ENCODE measurements at places on chromosomes 16 and 17. TPM values are rescaled to one million over a fixed set of nuclear protein-coding genes. Genes with fewer than 3 reads are reported as not detected.

DNA sequence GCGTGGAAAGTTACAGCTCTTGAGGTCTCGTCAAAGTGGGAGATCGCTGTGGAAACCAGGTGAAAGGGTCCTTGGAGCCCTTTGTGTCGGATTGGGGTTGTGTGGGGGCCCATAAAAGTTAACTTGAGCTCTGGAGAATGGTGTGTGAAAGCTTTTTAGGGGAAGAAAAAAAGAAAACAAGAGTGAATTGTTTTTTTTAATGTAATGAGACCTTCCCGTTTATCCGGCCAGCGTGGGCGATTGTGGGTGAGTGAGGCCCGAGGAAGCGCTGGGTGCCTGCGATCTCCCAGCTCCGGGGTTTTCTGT lies 150.6 kb downstream of the MSI2 start:
- no peak for DNase-seq

DNA sequence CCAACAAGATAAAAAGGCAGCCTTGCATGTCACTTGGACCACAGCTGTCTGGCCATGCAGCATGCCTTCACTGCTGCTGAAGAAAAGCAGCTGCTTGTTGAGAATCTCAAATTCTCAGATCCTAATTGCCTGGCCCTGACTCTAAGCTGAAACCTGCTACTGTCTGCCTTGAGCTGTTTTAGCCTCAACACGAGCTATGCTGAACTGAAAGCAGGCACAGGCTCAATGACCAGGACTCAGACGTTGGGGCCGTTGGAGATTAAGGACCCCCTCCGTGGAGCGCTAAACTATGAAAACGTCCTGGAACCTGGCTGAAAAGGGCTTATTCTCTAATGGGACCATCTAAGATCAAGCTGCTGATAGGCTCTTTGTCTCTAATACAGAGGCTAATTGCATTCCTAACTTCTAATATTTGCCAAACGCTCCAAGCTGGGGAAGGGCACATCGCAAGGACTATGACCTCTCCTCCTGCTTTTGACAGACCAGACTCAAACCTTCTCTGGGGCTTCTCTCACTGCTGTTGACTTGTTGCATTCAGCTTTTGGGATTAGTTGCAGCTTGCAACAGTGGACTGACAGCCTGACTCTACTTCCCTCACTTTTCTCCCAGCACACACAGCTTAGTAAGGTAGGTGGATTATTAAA lies 4.6 kb upstream of the PLK1 start:
- no peak for DNase-seq

The SPECC1 gene
- total RNA-seq, result 30.9 TPM

DNA sequence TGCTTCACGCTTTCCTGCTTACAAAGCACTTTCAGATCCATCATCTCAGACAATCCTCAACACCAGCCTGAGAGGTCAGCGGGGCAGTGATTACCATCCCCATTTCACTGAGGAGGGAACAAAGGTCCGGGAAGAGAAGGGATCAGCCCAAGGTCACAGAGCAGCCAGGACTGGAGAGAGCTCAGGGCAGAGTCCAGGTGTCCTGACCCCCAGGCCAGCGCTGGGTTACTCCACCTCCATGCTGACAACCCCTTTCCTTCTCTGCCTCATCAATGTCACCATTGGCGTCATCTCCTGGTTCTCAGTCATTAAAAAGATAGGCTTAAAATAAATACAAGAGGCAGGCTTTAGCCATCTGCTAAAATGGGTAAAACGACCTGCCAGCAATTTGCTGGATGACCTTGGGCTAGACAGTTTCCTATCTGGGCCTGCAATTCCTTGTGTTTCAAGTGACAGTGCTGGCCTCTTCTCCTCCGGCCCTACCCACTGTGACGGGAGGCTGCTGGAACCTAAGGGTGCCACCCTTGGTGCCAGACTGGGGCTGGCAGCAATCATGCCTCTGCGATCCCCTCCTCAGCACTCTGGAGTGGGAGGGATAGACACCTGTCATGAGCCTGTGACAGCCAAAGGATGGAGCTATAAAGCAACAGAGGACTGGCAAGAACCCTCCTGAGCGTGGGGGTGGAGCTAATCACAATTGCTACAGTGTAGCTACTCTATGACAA lies 79.5 kb upstream of the CCL1 start:
- no peak for DNase-seq

GRCh38 chr16:81645266-81645694 lies 133.8 kb upstream of the PLCG2 start:
- peak; percentile 67 for DNase-seq

- DNase-seq, result no peak
These were observed 5.4 kb downstream of the SCPEP1 start for GRCh38 chr17:56983366-56983765.

DNA sequence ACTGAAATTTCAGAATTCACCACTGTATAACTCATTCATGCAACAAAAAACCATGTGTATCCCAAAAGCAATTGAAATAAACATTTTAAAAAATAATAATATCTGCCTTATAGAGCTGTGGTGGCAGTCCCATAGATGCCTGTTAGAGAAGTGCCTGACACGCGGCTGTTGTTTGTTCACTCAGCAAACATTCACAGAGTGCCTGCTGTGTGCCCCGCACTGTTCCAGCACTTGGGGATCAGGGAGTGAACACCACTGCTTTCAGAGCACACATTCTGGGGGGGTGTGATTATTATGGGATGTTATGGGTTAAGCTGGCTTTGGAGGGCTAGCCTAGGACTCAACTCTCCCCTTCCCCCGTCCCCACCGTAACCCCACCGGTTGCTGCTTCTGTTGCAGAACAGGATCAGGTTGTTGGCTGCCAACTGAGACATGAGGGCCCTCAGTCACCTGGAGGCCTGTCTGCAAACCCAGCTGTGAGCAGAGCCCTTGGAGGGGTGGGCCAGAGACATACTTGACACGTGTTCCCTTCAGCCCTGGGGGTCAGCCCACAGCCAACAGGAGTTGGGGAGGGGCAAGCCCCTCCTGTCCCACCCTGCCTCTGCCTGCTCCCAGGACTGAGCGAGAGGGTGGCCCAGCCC lies 103.3 kb upstream of the CIBAR2 start:
- DNase-seq, result no peak

DNA sequence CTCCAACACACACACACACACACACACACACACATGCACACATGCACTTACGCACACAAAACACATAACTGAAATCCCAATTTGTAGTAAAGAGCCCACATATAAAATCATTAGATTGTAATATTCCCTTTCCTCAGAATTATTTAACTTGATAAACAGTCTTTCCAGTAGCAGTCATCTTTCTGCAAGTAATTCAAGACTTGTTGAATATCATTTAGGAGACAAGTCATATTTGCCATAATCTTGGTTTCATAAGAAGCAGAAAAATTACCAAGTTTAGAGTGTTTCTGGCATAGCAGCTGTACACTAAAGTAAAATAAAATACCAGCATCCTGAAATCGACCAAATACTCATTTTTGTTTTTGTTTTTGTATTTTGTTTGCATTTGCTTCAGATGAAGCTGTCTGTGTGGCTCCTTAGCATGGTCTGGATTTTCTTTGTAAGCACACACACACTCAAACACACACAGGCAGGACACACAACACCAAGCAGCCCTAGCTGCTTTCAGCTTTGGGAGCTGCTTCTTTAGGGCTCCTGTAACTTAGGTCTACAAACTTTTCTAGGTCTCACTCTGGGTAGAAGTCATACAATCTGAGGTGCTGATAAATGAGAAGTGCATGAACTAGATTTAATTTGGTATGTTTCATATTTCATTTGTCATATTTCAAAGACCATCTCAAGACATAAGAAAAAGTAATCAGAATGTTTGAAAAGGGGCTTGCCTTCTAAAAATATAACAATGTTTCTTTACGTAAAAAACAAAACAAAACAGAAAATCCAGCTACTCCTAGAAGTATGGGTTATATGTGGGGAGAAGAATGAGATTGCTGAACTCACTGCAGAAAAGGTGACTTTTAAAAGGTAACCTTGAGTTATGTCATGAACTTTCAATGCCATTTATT lies 3.0 kb downstream of the SALL1 start:
- DNase-seq, result peak; percentile 54

- DNase-seq, result peak; percentile 96
These were observed 52.9 kb upstream of the MAF start for GRCh38 chr16:79653373-79653891.

DNA sequence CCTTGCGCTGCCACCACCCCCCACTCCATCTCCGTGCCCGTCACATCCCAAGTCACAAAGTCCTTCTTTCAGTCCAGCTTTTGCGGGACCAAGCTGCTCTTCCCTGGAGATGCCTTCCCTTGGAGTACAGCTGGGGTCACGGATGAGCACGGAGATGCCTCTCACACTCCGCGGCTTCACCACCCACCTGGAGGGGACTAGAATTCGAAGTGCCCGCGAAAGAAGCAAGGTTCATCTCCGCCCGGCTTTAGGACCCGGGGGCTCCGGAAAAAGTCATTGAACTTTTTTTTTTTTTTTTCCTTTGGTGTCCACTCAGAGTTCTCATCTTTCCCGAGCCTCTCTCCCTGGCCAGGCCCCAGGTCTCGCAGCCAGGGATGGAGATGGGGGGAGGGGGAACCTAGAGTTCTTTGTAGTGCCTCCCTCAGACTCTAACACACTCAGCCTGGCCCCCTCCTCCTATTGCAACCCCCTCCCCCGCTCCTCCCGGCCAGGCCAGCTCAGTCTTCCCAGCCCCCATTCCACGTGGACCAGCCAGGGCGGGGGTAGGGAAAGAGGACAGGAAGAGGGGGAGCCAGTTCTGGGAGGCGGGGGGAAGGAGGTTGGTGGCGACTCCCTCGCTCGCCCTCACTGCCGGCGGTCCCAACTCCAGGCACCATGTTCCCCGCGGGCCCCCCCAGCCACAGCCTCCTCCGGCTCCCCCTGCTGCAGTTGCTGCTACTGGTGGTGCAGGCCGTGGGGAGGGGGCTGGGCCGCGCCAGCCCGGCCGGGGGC lies at the start of gene FKBP10:
FKBP10 (plus strand) TSS at position 624 of the 771 bp plus-strand sequence; CDS start at position 655, 31 bp downstream.
- peak; percentile 92 for DNase-seq

The SOX15 gene
- 0.50 TPM for total RNA-seq

DNA sequence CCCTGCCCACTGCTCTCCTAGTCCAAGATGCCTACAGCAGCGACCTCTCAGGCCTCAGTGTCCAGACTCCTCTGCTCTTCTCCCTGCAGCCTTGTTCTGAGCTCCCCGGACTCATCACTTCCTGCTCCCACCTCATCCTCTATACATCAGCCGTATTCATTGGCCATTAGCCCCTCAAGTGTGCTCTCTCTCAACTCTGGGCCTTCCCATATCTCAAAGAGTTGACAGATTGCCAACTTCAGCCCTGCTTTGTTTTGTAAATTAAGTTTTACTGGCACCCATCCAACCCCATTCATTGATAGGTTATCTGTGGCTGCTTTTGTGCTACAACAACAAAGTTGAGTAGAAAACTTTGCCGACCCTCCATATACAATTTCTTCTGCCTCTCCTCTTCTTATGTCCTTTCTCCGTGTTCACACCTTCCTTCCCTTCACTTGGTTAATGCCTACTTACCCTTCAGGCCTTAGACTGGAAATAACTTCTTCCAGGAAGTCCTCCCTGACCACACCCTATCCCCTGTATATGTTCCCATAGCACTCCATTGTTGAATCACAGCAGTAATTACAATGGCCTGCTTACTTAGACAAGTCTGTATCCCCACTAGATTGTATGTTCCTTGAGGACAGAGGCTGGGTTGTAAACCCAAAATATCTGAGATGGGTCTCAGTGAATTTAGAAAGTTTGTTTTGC lies 63.4 kb upstream of the TANC2 start:
- DNase-seq, result no peak

GRCh38 chr17:68511671-68512246 lies 471 bp upstream of the PRKAR1A start:
- DNase-seq, result peak; percentile 76

The VMO1 gene
- 1.5 TPM for total RNA-seq

The TBC1D28 gene
- not detected for total RNA-seq

DNA sequence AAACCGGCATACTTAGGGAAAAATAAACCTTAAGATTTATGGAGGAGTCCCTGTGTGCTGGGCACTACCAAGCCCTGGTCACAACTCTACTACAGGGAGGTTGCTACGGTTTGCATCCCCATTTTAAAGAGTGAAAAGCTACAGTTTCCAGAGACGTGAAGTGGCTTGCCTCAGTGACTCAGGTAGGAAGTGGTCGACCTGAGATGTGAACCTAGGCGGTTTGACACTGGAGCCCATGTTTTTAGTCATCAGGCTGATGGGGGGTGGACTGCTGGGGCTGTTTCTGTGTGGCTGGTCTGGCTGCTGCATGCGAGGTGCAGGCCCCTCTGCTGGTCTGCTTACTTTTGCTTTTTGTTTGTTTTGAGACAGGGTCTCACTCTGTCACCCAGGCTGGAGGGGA lies 6.6 kb downstream of the COX6A2 start:
- DNase-seq, result no peak

DNA sequence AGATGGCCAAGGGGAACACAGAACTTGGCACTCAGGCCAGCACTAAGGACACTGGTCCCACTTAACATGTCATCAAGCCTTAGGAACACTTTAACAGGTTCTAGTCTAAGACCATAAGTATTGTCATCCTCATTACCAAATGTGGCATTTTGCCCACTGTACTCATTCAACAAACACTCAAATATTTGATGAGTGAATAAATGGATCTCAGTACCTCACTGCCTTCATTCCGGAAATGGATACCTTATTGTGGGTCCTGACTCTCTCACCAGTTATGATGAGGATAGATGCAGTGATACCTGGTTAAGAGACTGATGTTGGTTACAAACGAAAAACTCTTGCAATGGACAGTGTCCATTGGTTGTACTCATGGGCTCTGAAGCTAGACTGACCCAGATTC lies 455.2 kb upstream of the DYNLRB2 start:
- no peak for DNase-seq

- no peak for DNase-seq
These were observed 7.7 kb upstream of the ENGASE start for GRCh38 chr17:79066963-79067362.

DNA sequence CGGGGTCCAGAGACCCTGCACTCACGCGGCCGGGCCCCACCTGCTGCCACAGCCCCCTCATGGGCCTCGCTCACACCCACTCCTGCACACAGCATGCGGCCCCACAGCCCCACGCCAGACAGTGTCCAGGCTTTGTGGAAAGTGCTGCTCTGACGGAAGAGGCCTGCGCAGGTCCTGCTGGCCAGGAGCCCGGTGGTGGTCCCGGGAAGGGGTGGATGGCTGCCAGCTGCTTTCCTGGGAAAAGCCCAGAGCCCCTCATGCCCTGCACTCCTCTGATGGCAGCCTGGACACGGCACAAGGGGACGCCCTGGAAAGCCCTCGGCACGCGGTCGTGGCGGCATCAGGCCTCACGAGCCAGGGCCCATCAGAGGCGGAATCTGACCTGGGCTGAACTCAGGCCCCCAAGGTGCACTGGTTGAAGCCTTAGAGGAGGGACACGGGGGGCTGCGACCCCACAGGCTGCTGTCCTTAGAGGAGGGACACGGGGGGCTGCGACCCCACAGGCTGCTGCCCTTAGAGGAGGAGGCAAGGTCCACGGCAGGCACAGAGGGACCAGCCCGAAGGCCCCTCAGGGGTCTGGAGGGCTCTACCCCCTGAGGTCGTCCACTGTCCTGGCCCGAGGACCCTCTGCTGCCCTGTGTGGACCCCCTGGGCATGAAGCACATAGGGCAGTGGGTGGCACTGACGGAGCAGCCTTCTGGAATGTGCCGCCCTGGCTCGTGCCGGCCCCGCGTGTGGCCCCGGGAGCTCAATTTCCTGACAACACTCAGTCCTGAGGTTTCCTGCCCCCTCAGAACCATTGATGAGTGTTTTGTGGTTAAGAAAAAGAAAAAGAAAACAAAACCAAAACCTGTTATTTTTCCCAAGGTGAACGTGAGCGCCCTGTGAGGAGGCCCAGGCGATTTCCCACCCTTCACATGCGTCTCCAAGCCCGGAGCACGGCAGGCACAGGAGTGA lies 22.1 kb downstream of the SOX8 start:
- DNase-seq, result no peak

Data from fibroblast of lung (primary cell).